ENCODE measurements at places on chromosomes 12 and 14.

DNA sequence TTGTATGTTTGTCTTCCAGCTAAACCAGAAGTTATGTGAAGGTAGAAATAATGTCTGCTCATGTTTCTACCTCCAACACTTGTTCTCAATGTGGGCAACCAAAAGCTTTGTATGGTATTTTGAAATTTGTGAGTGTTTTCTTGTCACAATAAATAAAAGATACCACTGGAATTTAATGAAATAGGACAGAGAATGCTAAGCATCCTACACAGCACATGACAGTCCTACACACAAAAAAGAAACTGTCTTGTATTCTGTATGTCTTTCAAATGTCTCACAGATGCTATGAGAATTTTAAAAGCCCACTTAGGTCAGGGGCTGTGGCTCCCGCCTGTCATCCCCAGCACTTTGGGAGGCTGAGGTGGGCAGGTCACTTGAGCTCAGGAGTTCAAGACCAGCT is 68.9 kb downstream of the RALGAPA1 start:
- no peak for DNase-seq

GRCh38 chr12:86213012-86213411 is 43.2 kb downstream of the MGAT4C start:
- DNase-seq = no peak

DNA sequence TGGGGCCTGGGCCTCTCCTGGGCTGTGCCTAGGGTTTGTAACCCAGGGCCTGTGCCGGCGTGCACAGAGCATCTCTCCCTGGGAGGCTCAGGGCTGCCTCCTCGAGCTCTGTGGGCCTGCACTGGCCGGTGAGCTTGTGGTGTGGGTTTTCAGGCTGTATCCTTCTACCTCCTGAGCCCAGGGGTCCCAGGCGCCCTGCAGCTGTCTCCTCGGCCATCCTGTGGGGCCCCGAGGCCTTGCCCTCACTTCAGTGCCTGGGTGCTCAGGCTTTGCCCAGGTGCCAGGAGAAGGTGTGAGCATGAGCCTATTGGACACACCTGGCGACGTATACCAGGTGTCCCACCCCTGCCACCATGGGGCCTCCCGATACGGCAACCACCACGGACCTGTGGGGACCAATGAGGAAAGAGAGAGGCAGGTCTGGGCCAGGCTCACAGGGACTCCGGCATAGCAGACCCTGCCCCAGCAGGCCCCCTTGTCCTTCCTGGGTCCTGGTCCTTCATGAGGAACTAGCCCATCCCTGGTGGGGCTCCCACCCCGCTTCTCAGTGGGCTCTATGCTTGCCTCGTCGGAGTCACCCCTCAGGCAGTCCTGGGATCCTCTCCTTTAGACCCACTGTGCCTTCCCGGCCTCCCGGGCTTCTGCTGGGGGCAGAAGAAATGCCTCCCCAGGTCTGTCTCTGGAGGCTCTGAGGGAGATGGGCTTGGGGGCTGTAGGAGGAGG is 400.2 kb downstream of the TMEM121 start:
- no peak for DNase-seq

GRCh38 chr12:98232753-98233390 is 282.5 kb upstream of the TMPO start:
- no peak for DNase-seq

- DNase-seq = no peak
Observed at GRCh38 chr14:74457565-74457895, 31.5 kb upstream of the SYNDIG1L start.

DNA sequence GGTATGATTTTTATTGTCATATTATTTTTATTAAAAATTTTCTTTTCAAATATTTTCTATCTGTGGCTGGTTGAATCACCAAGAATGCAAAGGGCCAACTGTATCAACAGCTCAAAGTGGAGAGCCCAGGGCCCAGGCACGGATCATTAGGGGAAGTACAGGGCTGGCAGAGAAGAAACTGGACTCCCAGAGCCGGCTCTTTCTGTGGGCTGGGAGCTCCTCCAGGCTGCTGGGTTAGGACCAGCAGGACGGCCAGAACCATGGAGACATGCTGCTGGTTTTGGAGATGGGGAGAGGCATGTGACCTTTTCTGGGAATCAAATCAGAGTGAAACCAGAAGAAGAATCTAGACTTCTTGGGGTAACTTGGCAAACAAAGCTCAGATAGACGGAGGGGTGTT is 220.5 kb downstream of the CACNA1C start:
- DNase-seq = no peak

GRCh38 chr12:124508381-124509079 is 58.9 kb downstream of the NCOR2 start:
- DNase-seq = no peak

DNA sequence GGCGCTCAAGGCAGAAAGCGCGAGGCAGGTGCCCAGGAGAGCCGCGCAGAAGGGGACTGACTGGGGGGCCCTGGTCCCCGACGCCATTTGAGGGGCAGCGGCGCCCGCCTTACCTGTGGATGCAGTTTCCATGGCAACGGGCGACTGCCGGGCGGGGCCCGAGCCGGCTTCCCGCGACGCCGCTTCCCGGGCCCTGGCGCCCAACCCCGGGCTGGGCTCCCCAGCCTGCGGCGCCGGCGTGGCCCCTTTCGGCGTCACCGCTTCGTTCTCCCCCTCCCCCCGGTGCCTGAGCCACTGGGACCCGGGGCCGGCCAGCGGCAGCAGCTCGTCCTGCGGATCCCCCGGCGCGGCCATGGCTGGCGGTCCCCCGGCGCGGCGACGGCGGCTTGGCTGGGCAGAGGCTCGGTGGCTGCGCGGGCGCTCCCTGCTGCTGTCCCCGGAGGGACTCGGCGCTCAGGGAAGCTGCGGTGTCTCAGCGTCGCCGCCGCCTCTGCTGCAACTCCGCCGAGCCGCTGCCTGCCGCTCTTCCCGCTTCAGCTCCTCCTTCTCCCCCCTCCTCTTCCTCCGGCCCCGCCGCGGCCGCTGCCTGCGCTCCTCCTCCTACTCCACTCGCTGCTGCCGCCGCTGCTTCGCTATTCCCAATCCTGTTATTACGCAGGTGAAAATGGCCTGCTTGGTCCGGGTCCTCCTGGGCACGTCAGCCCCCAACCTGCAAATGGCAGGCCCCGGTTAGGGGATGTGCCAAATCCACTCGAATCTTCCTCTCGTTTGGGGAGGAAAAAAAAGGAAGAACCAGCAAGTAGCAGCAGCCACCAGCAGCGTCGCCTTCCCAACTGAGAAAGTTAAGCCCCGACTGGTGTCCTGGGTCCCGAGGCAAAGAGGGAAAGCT is at the start of gene RTN1:
Gene RTN1, minus strand, starts transcription at position 500 of the 889 bp plus-strand sequence. Its CDS starts 146 bp downstream, at position 354.
- DNase-seq = no peak

GRCh38 chr12:16261944-16262475 is 15.5 kb downstream of the SLC15A5 start:
- no peak for DNase-seq

GRCh38 chr14:92466059-92466458 is 47.5 kb upstream of the RIN3 start:
- no peak for DNase-seq

DNA sequence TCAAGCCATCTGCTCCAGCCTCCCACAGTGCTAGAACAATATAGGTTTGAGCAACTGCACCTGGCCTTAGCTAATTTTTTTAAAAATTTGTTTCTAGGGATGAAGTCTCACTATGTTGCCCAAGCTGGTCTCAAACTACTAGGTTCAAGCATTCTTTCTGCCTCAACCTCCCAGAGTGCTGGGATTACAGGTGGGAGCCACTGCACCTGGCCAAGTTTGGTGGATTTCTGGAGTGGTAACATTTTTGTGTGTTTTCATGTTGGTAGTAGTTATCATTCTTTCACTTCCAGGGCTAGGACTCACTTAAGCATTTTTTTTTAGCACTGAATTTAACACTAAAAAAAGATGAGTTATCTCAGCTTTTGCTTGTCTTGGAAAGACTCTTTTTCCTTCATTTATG is 328.0 kb upstream of the RGS6 start:
- DNase-seq = no peak

DNA sequence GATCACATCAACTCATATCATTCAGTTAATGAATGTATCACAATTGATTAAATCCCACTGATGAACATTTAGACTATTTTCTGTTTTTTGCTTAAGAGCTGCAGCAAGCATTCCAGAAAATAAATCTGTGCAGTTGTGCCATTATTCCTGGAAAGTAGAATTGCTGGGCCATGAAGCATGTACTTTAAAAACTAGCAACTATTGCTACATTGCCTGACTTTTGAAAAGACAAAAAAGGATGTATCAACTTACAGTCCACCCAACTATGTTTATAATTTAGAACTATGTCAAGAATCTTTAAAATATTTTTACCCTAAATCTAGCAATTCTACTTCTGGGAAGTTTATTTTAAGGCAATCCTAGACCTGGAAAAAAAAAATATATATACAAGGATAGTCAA is 33.4 kb upstream of the ERGIC2 start:
- no peak for DNase-seq

DNA sequence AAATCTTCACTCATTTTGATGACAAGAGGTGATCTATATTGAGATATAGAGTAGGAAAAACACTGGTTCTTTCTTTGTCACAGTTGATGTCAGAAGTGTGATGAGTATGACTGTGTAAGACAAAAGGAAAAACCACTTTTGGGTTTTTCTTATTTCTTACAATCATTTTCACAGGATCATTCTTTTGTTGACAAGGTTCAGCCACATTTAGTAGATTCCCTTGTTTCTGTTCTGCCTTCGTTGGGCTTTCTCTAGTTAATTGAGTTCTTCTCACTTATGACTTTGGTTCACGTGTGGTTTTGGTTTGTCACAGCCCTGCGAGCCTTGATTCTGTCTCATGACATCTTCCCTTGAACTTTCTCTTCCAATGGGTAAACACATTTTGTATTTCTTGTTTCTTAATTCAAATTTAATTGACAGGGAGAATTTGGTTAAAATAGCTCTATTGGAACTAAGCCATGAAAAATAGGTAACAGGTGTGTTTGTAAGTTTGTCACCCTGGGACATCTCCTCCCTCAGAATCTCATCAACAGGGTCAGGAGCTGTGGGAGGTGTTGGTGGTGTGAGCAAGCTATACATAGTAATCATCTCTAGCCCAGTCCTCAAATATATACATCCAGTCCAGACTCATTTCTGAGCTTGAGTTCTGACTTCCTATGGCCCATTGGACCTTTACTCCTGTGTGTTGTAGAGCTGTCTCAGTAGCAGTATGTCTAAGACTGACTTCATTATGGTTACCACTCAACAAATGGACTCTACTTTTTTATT is 255.3 kb downstream of the BMP4 start:
- no peak for DNase-seq

- no peak for DNase-seq
Observed at GRCh38 chr14:39488600-39488999, 56.4 kb upstream of the FBXO33 start.

DNA sequence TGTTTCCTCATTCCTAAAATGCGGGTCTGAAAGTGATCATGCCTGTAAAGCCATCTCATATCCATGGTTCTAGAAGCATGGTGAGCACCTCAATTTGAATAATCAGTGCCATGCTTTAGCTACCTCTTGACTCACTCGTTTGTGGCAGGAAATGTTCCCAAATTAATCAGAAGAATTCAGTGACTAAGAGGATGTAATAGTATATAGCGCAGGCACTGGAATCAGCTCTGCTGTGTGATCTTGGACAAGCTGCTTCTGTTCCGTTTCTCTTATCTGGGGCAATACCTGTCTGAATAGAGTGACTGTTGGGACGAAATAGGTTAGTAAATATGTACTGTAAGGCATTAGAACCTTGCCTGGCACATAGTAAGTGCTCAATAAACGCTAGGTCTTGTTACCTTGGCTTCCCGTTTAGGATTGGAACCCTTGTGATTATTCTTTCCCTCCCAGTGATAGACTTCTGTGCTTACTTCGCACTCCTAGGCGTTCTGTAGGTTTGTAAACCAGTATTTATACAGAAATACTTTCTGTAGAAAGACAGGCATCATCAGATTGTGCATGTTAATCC is 820 bp upstream of the SMAGP start:
- DNase-seq = no peak

- no peak for DNase-seq
Observed at GRCh38 chr12:57416039-57416996, 14.5 kb downstream of the R3HDM2 start.

GRCh38 chr14:61641914-61642613 is 53.2 kb upstream of the HIF1A start:
- DNase-seq = no peak

- DNase-seq = no peak
Observed at GRCh38 chr12:104049278-104049902, 597 bp downstream of the GLT8D2 start.

GRCh38 chr12:76226397-76226796 is 121.8 kb downstream of the BBS10 start:
- DNase-seq = no peak

DNA sequence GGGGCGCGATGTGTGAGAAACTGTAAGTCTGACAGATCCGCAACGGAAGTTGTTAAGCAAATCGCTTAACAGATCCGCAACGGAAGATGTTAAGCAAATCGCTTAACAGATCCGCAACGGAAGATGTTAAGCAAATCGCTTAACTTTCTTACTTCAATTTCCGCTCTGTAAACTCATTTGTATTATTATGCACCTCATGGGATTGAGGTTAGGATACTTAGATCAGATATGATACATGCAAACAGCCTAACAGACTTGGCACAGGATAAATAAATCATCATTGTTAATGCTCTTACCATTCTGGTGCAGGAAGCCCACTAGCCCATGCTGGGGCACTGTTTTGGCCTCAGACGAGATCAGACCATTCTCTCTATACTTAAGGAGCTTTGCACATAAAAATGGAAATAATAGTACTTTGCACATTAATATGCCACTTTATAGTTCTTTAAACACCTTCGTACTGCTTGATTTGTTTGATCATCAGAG is 399 bp downstream of the NCAPD2 start:
- no peak for DNase-seq

- DNase-seq = no peak
Observed at GRCh38 chr14:93799989-93800921, 12.0 kb upstream of the PRIMA1 start.

DNA sequence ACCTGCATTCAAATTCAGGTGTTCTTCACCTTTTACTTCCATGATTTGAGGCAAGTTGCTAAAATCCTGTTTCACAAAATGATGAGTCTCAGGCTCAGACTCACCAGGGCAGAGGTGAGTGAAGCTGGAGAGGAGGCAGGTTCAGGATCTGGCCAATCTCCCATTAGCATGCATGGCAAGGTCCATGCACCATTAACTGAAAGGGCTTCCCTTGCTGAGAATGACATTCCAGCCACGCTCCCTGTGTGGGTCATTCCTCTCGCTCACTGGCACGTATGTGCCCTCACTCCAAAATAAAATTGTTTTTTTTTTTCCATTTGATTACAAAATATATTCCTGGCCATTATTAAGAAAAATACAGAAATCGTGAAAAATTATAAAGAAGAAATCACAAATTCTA is 257.6 kb downstream of the C12orf75 start:
- DNase-seq = no peak

GRCh38 chr12:123050331-123050831 is 69.9 kb downstream of the ARL6IP4 start:
- DNase-seq = no peak

DNA sequence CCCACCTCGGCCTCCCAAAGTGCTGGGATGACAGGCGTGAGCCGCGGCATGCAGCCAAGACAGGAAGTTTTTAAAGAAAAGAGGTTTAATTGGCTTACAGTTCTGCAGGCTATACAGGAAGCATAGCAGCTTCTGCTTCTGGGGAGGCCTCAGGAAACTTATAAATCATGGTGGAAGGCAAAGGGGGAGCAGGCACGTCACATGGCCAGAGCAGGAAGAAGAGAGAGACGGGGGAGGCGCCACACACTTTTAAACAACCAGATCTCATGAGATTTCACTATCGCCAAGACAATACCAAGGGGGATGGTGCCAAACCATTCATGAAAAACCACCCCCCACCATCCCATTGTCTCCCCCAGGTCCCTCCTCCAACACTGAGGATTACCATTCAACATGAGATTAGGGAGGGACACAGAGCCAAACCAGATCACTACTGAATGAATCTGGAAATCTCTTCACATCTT is 14.1 kb downstream of the CCDC63 start:
- DNase-seq = no peak

- no peak for DNase-seq
Observed at GRCh38 chr12:26630546-26631027, 202.4 kb downstream of the ITPR2 start.

All from activated CD8-positive, alpha-beta memory T cell treated with anti-CD3 and anti-CD28 coated beads for 1 hour (primary cell).